SW480 (cell line): ENCODE measurements at places on chromosomes 11 and 22.

GRCh38 chr11:57622263-57622662 lies 24.8 kb downstream of the SERPING1 start:
- no peak for DNase-seq

GRCh38 chr11:77883775-77884174 lies 62.8 kb downstream of the AAMDC start:
- no peak for DNase-seq

GRCh38 chr11:109911488-109911887 lies 181.7 kb upstream of the ZC3H12C start:
- no peak for DNase-seq

- no peak for DNase-seq
Observed at GRCh38 chr11:30174265-30175020, 56.4 kb upstream of the FSHB start.

DNA sequence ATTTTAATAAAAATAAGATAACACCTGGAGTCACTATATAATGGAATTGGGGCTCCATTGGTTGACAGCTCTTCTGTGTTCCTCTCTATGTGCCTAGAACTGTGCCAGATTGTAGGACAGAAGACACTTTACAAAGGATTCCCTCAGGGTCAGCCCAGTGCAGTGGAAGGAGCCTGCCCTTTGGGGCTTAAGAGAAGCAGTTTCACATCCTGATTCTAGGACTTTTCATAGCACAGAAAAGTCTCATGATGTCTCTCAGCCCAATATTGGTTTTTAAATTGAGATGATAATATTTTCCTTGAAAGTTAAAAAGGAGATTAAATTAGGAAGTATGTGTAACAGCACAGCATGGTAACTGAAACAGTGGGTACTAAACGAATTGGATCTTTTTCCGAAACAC lies 7.1 kb downstream of the PLAAT4 start:
- DNase-seq, result no peak

- no peak for DNase-seq
Observed at GRCh38 chr11:76228875-76229149, 22.5 kb upstream of the WNT11 start.

GRCh38 chr11:126879516-126879915 lies 121.1 kb downstream of the KIRREL3 start:
- no peak for DNase-seq

DNA sequence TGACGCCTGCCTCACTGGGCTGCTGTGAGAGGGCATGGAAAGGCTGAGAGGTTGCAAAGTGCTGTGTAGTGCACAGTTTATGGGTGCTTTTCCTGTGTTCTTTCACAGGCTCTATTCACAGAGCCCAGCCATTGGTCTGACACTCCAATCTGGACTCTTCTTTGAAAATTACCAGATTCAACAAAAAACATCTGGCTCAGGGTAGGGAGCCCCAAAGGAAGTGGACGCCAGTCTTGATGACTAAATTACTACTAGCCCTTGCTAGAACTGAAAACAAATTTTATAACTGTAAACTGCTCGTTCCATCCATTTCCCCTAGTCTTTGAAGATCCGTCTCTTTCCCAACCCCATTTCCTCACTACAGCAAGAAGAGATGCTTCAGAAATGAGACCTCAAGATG lies 178.6 kb downstream of the TENM4 start:
- DNase-seq, result no peak

- no peak for DNase-seq
Observed at GRCh38 chr11:77144857-77145428, 16.9 kb downstream of the MYO7A start.

GRCh38 chr22:28443526-28443876 lies 236.1 kb downstream of the TTC28 start:
- DNase-seq, result no peak

- DNase-seq, result no peak
Observed at GRCh38 chr22:42985531-42985905, 29.4 kb downstream of the PACSIN2 start.
